Activated CD4-positive, alpha-beta T cell treated with anti-CD3 and anti-CD28 coated beads, Interleukin-2, amount 10 ng/mL, durations not matched to agents 24 days and 14 days (primary cell): ENCODE measurements at places on chromosomes 6 and 20. TPM values are rescaled to one million over a fixed set of nuclear protein-coding genes. Genes with fewer than 3 reads are reported as not detected.
A peak's percentile ranks its signal among the peaks of the same experiment; 100 is the strongest.

The EEF1A2 gene
- total RNA-seq, result 0.28 and 0.66 TPM in 2 replicates

The ZCCHC3 gene
- 23.7 and 24.6 TPM in 2 replicates for total RNA-seq

The ZNF391 gene
- total RNA-seq, result 0.70 and 0.92 TPM in 2 replicates

The GPR63 gene
- total RNA-seq, result 2.2 and 2.7 TPM in 2 replicates

DNA sequence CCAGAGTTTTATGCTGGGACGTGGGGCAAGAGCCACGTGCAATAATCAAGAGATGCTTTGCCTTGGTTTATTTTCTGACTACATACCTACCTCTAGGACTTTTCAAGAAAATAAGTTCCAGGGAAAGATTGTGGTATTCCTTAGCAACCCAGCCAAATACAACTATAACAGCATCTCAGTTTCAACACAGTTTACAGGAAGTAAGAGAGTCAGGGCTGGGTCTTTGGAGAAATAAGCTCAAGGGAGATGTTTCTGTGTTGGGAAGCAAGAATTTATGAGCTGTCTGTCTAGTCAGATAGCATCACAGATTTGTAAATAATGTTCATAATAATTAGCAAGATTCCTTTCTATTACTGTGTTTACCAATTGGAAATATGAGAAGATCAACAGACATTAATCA is 35.1 kb downstream of the MAP3K5 start:
- no peak for DNase-seq

DNA sequence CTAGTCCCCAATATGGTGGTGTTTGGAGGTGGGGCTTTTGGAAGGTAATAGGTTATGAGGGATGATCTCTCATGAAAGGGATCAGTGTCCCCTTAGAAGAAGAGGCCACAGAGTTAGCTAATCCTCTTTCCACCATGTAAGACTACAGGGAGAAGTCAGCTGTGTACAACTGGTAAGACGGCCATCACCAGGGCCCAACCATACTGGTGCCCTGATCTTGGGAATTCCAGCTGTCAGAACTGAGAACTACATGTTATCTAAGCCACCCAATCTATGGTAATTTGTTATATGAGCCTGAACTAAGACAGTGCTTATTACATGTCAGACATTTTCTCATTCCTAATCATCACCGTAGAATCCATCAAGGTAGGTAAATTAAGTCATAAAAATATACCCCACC is 77.7 kb upstream of the ZNF217 start:
- DNase-seq, result no peak

DNA sequence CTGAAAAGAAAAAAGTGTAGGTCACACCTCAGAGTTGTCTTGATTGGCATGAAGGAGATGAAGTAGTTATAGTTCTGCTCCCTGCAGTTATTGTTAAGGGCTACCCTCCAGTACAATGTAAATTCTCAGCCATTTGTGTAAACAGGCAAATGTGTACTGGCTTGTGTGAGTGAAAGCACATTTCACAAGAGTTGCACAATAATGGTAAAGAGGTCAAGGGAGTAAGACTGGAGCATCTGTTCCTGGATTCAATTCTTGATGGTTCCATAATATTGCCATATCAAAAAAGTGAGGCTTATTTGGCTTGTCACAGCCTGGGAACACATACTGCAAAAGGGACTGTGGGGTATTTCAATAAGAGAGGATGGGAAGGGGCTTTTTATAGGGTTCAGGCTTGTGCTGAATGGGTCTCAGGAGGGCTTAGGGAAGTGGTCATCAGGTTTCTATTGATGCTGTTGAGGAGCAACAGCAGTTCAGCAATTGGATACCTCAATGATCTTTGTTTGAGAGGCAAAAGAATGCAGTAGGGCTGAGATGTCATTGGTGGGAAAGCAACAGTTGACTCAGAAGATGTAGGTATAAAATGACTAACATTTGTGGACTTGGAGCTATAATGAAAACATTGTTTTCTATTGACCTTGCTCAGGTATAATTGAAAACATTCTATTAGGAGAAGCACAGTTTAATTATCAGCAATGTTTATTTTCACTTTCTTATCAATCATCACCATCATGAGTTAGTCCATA is 402.6 kb downstream of the BCKDHB start:
- no peak for DNase-seq

DNA sequence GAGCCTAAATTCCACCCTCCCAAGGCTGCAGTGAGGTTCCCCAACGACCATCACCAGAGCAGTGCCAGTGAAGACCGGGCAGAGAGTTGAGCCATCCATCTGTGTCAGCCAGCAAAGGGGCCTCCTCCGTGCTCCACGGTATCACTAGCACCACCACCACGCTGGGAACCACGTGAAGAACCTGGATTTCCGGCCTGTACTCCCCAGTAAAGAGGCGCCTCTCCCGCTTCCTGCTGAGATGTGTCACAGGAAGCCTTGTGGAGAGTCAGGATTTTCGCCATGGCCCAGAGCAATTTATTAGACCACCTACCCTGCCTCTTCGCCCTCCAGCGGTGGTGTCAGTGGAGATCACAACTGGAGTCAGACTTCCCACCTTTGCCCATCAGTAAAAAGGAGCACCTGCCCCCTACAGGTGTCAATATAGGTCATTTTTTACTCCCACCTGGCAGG is 28.8 kb downstream of the CPXM1 start:
- no peak for DNase-seq

DNA sequence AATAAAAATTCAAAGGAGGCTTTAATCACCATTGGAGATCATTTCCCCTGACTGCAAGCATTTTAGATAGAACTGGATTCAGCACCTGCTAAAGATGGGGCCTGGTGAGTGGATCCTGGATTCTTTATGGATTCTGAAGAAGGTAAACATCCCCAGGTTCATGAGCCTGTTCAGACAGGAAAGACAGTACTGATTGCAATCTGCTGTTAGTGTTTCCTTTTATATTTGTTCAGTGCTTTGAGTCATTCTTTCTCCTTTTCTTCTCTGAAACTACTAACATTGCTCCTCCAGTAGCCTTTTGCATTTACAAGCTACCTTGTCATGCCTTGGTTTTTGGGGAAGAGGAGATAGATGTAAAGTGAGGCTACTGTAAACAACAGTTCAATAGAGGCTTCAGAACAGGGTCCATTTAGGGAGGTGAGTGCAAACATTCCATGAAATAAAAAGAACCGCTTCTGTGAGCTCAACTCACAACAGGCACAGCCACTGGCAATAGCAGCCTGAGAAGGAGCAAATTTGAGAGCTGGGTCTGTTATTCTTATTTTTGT is 66.4 kb upstream of the PRL start:
- DNase-seq, result no peak

DNA sequence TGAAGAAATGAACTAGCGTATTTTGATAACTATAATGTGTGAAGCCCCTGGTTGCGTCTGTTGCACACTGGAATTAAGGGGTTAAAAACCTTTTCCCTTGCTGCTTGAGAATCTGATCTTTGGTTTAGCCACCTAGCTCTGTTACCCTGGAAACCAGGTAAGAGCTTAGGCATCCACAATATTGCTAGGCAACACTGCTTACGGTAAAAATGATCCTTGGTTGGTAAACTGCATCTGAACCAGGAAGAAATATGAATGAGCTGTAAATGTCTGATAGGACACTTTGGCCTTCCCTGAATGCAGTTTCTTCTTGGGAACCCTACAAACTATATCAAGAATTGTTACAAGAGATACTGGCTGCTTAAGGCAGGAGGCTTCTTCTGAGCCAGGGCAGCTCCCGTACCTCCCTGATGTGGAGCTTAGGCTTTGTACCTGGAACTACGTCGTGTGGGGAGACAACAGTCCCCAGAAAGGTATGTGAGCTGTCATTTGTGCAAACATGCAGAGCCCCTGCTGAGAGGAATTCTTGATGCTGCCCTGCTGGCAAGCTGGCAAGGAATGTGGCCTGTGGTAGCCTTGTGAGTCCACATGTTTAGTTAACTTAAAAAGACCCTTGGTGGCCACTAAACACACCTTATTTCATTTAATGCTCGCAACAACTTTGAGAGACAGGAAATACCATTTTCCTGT is 18.4 kb downstream of the UBE3D start:
- DNase-seq, result no peak

DNA sequence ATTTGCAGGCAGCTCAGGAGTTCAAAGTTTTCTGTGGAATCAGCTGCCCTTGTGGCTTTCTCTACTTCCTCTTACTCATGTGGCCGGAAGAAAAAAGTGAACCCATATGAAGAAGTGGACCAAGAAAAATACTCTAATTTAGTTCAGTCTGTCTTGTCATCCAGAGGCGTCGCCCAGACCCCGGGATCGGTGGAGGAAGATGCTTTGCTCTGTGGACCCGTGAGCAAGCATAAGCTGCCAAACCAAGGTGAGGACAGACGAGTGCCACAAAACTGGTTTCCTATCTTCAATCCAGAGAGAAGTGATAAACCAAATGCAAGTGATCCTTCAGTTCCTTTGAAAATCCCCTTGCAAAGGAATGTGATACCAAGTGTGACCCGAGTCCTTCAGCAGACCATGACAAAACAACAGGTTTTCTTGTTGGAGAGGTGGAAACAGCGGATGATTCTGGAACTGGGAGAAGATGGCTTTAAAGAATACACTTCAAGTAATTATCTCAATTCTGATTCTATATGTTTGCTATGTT is 1.1 kb downstream of the MGME1 start:
- DNase-seq, result peak; percentile 83

DNA sequence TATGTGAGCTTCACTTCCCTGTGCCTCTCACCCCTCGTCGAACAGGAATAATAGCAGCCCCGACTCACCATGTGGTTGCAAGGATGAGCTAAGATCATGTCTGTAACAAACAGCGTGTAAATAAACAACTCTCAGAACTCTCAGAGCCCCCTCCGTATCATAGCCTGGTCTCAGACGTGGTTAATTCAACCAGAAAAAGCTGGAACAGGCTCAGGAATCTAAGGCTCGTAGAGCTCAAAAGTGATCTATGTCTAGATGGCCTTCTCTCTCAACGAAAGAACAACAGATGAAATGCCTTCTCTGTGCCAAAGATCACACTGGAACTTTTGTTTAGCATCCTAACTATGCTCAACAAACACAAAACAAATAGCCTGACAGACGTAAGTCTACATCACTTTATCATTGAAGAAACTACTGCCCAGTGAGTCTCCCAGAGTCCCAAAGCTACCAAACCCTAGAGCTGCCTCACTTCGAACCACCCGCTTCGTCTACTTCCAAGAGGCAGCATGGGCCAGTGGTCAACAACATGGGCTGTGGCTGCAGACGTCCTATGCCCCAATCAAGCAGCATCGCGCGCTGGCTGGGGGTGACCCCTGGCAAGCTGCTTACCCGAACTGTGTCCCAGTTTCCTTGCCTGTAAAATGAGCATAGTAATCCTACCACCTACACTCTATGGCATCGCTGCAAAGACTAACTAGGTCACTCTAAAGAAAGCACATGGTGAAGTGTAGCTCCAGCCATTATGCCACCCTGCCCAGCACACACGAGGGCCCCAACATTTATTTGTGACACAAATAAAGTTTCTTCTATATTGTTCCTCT is 35.1 kb downstream of the NFATC2 start:
- no peak for DNase-seq

DNA sequence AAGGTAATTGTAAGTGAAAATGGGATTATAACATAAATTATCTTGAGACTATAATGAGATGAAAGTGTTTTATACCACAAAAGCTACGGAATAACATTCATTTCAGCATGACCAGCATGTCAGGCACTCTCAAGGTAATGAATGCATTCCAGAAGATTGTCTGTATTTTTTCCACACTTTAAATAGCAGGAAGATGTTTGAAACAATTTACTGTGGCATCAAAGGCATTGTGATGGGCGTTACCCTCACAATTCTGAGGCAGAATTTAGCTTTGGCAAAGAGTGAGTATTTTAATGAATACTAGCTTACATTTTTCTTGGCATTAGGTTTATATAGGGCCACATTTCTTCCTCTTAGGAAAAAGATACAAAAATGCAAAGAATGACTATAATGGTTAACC is 627.2 kb downstream of the BCKDHB start:
- no peak for DNase-seq

DNA sequence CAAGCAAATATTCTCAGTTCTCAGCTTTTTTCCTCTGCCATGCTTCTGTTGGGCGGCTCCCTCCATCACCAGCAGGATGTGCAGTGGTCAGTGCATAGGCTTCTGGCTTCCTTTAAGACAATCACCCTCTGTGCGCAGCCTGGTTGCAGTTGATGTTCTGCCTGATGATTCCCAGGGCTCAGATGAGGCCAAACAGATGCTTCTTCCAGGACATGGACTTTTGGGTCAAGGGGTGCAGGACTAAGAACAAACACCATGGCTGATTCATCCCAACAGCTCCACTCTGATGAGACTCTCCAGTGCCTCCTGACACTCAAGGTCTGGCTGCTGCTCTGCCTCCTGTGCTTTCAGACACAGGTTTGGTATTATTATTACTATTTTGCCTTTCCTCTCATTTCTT is 554.8 kb upstream of the CDH4 start:
- DNase-seq, result no peak

- DNase-seq, result no peak
These were observed 745.5 kb downstream of the C6orf118 start for GRCh38 chr6:164563924-164564323.

- DNase-seq, result no peak
These were observed 392.5 kb upstream of the SASH1 start for GRCh38 chr6:147949981-147950622.

- no peak for DNase-seq
These were observed 137.8 kb downstream of the MYB start for GRCh38 chr6:135318738-135319469.

DNA sequence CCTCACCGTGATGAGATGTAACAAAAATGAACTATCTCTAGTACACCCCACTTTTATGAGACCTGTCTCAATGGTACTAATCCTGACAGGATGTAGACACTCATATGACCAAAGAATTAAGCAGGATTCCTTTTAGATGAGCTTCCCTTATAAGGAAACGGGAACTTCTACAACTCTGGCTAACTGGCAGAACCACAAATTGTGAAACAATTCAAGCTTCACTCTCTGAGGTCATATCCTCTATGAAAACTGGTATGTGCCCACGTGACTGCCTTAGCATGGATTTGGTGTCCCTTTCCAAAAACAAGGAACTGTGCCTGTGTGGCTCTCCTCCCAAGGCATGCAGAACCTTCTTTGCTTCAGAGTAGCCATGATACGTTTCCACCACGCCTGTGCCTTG is 14.1 kb upstream of the CPNE5 start:
- no peak for DNase-seq

GRCh38 chr6:109902870-109903269 is 75.2 kb upstream of the GPR6 start:
- no peak for DNase-seq

- peak; percentile 99 for DNase-seq
These were observed at the start of the genes BYSL and MED20 for GRCh38 chr6:41920921-41921711. Gene BYSL, plus strand, starts transcription at chr6:41921499. Its CDS starts 64 bp downstream, at chr6:41921563. Gene MED20, minus strand, starts transcription at chr6:41921139. Its CDS starts 121 bp downstream, at chr6:41921018.

DNA sequence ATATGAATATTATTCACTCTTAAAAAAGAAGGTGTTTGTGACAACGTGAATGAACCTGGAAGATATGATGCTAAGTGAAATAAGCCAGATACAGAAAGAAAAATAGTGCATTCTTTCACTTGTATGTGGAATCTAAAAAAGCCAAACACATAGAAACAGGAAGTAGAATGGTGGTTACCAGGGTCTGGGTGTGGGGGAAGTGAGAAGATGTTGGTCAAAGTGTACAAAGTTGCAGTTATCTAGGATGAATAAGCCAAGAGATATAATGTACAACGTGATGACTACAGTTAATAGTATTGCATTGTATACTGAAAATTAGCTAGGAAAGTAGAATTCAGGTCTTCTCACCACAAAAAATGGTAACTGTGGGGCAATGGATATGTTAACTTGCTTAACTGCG is 151.1 kb upstream of the HCRTR2 start:
- DNase-seq, result no peak
